ENCODE measurements at places on chromosomes 16 and 17.

GRCh38 chr17:80821546-80821945 lies 170.1 kb upstream of the CHMP6 start:
- DNase-seq, result no peak

GRCh38 chr17:1529863-1530262 lies 13.5 kb upstream of the INPP5K start:
- DNase-seq, result no peak

- no peak for DNase-seq
Measured at GRCh38 chr16:47905771-47906170, 250.0 kb downstream of the ABCC12 start.

GRCh38 chr16:11609474-11610120 lies 22.9 kb upstream of the LITAF start:
- DNase-seq, result no peak

- no peak for DNase-seq
Measured at GRCh38 chr17:39097150-39097519, 54.3 kb downstream of the PLXDC1 start.

- no peak for DNase-seq
Measured at GRCh38 chr16:74874912-74875546, 100.4 kb upstream of the FA2H start.

- no peak for DNase-seq
Measured at GRCh38 chr17:65388911-65389310, 172.5 kb downstream of the AXIN2 start.

DNA sequence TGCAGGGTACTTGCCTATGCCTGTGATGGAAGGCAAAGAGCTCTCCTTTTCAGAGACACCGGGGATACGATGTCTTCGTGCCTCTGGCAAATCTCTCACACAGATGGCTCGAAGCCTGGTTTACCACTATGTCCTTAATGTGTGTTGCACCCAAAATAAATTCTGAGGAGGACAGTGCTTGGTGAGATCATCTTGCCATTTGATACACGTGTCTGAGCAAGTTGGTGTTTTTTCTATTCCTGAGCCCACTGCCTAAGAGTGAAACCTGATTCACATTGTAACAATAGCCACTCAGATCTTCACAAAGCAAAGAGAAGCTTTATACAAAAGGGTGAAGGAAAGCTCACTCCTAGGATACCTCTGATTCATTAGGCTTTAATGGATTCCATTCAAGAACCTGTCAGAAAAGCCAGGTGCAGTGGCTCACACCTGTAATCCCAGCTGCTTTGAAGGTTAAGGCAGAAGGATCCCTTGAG lies 33.1 kb upstream of the AKAP1 start:
- DNase-seq, result no peak

DNA sequence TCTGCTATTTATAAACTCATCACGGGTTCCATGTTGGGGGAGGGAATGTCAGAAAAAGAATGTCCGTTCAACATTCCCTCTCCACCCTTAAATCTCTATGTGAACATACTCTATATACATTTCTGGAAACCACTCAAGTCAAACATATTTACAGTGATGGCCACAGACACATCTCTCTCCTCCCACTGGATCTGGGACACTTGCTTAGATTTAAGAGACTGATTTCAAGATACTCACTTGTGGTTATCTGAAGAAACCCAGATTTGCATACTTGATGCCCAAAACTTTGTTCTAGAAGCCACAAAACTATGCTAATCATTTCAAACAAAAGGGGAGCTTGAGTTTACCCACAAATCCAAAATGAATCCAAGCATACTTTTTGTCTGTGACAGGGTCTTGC lies 182.9 kb upstream of the SOX9 start:
- no peak for DNase-seq

DNA sequence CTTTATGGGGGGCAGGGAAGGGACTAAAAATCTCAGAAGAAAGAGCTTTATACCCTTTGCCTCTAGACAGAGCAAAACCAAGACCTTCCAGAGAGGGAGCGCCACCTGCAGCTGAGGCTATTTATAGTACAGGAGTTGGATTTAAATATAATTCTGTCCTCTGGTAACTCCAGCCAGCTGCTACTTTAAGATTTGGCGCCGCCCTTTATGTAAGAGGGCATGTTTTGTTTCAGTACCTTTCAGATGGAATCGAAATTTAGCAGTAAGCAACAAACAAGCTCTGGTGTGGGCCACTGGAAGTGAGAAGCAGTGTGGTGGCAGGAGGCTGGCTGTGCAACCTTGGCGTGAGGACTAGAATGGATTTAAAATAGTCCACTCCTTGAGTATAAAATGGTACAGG lies 5.2 kb upstream of the GUCY2D start:
- no peak for DNase-seq

DNA sequence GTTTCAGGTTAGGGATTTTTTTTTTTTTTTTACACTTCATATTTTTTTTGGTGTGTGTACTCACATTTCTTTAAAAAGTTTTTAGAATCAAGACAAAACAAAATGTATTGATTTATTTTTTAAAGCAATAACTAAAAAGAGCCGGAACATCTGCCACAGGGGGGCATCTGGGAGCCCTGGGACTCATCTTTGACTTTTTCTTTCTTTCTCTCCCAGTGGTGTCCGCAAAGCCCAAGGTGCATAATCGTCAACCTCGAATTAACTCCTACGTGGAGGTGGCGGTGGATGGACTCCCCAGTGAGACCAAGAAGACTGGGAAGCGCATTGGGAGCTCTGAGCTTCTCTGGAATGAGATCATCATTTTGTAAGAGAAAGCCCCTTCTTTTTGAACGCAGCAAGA lies 36.3 kb downstream of the WWP2 start:
- no peak for DNase-seq

DNA sequence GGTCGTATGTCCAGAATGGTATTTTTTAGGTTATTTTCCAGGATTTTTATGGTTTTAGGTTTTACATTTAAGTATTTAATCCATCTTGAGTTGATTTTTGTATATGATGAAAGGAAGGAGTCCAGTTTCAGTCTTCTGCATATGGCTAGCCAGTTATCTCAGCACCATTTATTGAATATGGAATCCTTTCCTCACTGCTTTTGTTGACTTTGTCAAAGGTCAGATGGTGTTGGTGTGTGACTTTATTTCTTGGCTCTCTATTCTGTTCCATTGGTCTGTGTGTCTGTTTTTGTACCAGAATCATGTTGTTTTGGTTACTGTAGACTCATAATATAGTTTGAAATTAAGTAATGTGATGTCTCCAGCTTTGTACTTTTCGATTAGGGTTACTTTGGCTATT lies 26.4 kb upstream of the TEKT1 start:
- no peak for DNase-seq

- no peak for DNase-seq
Measured at GRCh38 chr17:45098081-45098868, 34.0 kb downstream of the PLCD3 start.

DNA sequence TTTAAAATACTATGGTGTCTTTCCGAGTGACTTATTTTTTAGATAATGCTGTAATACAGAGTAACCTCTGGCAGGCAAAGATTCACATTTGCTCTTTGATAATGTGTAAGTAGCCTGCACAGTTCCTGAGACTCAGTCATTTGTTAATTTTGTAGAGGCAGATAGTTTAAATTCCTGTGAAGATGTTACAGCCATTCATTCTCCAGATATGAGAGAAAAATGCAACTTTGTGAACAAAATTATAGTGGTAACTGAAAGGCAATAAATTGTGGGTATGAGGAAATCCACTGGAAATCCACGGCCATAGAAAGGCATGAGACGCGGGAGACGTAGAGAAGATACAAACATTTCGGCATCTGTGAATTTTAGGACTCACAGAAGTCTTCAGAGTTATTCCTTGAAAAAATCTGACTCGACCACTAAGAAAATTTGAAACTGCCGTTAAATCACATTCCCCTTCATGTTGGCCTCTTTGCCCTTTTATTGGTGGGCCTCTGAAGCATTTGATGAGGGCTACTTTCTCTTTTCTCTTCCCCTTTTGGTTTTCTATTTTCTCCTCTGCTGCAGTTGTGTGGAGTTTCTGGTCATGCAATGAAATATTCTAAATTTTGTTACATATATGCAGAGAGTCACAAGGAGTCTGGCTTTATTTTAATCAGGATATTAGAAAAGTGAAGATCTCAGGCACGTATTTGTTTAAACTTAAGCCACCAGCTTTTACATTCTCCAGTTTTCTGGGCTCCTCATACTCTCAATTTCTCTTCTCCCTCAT lies 18.8 kb downstream of the HS3ST3A1 start:
- DNase-seq, result no peak

DNA sequence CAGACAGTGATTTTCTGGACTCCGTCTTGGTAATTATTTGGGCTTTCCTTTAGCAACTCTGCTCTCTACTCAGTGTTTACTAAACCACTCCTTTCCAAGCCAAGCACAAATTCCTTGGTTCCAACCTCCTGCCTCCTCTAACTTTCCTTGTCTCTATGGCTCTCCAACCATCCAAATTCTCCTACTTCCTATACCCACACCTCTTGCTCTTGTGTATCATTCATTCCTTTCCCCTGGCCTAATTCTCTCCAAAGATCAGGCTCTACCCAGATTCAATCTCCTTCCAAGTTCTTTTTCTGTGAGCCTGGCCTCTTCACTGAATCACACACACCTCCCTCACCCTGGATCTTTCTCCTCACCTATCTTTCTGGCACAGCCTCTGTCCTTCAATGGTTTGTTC lies 1.1 kb downstream of the NEURL4 start:
- DNase-seq, result no peak

- no peak for DNase-seq
Measured at GRCh38 chr17:75499313-75500022, 15.9 kb downstream of the CASKIN2 start.

DNA sequence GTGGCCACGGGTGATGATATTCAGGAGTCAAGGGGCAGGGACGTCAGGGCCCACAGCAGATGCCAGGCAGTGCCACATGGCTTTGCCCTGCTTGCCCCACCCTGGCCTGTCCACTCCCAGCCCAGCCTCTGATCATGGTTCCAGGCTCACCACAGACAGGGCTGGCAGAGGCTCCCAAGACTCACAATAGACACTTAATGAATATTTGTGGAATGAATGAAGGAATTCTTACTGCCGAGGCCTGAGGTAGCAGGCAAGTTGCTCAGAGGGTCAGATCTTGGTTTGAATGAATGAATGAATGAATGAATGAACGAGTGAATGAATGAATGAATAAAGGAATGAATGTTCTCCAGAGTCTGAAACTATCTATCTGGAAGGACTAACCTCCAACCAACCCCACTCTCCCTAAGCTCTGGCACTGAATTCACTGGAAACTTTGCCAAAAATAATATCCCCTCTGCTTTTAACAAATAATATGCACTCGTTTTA lies 60.9 kb downstream of the RAI1 start:
- DNase-seq, result no peak

- peak; percentile 74 for DNase-seq
Measured at GRCh38 chr17:40582328-40582901, 17.1 kb upstream of the CCR7 start.

DNA sequence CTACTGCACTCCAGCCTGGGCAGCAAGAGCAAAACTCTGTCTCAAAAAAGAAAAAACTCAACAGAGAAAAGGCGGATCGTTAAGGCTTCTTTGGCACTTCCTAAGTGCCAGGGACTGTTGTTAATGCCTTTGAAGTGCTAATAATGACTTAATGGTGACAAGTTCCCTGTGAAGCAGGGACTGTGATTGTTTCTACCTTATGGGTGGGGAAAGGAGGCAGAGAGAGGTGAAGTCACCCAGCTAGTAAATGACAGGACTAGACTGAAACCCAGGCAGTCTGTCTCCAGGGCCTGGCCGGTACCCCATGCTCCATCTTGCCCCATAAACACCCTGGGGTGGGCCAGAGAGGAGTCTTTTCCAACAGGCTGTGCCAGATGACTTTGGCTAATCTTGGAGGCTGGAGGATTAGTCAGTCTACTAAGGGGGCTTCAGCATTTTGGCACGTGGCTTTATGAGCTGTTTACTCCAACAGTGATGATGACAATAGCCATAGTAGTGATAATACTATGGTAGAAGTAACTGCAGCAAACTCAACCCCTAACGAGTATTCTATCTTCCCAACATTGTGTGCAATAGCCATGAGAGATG lies 26.9 kb downstream of the ABCC1 start:
- DNase-seq, result no peak

- DNase-seq, result no peak
Measured at GRCh38 chr17:39551879-39552278, 55.8 kb downstream of the NEUROD2 start.

DNA sequence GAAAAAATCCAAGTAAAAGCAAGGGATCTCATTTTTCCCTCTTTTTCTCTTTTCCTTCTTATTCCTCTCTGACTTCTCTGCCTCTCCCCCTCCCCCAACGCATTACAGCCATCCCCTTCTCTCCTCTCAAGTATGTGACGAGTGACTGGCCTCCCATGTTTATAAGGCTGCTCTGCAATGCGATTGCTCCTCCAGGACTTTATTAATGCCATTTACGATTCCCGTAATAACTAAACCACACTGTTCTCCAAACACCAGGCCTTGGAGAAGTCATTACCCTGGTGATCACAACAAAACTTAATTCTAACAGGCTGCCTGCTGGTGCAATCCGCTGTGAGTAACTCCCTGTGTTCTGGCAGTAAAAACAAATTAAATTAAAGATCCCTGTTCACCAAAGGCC lies 88.8 kb downstream of the HS3ST3B1 start:
- DNase-seq, result no peak

DNA sequence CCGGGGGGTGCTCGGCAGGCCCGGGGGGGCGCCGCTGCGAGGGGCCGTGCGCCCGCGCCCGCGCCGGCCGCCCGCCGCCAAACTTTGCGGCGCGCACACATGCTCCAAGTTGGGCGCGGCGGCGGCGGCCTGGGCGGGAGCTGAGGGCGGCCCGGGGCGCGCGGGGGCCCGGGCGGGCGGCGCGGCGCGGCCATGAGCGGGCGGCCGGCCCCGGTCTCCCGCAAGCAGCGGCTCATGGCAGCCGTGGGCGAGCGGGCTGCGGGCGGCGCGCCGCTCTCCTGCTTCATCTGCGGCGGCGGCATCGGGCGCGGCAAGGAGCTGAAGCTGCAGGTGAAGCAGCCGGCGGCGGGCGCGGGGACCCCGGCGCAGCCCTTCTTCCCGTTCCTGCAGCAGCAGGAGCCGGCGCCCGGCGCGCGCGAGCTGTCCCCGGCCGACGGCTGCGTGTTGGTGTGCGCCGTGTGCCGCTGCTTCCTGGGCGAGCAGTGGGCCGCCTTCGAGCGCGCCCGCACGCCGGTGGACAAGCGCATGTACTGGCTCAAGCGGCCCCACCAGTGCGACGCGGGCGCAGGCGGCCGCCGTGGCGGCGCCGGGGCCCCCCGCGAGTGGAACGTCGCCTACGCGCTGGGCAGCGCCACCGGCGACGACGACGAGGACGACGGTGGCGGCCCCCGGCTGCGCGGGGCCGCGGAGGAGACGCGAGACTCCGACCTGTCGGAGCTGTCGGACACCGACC lies 57.2 kb upstream of the CIBAR2 start:
- DNase-seq, result no peak

DNA sequence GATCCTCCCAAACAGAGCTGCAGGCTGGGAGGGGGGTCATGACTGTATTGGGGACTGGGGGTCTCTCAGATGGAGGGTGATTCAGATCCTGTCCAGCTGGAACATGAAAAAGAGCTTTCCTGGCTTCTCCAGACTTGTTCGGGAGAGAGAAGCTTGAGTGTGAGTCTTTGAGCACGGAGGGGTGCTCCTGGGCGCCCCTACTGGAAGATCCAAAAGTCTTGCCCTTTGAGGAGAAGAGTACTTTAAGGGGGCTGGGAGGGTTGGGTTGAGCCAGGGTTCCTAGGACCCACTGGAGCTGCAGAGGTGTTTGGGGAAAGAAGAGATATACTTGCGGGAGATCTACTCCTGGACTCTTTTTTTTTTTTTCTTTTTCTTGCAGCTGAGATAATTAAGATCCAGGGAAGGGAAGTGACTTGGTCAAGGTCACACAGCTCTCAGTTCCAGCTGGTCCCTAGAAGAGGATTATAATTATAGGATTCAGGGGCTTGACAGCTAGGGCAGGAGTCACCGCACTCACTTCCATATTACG lies 8.4 kb downstream of the RARA start:
- peak; percentile 64 for DNase-seq
